ENCODE measurements at places on chromosomes 16 and 17. TPM values are rescaled to one million over a fixed set of nuclear protein-coding genes. Genes with fewer than 3 reads are reported as not detected.

The SPIRE2 gene
- 10.4 TPM for polyA plus RNA-seq

GRCh38 chr17:4479982-4480751 is 18.5 kb upstream of the SPNS2 start:
- DNase-seq, result peak; percentile 86

- no peak for DNase-seq
Observed at GRCh38 chr16:72840631-72841381, 207.1 kb downstream of the ZFHX3 start.

- DNase-seq, result no peak
Observed at GRCh38 chr16:85303354-85303883, 191.1 kb upstream of the CIBAR2 start.

GRCh38 chr16:57044931-57045693 is 47.3 kb upstream of the CPNE2 start:
- DNase-seq, result no peak

DNA sequence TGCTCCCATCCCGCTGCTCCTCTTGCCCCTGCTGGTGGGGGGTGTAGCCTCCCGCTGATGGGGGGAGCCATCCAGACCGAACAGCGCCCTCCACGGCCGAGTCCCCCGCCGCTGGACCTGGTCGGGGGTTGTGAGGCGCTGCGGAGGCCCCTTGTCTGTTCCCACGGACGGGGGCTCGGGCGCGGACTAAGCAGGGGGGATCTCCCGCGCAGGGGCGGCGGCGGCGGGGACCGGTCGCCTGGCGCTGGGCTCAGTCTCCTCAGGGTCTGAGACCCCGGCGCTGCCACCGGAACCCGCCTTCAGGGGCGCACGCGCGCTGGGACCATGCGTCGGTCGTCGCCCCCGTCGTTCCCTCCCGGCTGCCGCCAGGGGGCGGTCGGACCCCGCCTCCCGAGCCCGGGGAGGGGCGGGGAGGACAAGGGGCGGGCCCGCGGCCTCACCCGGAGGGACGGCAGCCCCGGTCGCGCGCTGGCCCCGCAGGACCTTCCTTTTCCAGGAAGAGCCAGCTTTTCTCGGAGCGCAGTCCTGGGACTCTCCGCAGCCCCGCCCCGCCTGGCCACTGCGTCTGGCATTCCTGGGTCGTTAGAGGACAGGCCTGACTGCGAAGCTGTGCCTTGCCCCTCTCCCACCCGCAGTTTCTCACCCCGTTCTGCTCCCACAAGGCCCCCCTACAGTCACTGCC is 6.3 kb upstream of the IL32 start:
- DNase-seq, result peak; percentile 77

DNA sequence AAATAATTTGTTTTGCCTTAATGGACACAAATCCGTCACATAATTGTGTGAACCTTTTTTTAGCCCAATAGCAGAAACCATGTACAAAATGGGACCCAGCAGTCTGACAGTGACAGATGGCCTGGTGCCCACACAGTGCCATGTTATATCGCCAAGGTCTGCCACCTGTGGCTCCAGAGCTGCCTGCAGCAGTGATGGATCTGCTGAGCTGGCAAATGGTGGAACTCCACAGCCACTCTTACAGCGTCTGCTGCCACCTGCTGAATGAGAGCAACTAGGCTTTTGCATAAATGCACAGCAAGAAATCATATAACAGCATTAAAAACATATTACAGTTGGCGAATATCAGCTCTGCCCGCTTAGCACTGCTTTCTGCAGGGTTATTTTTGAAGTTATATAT is 59.4 kb downstream of the NUP93 start:
- DNase-seq, result no peak

DNA sequence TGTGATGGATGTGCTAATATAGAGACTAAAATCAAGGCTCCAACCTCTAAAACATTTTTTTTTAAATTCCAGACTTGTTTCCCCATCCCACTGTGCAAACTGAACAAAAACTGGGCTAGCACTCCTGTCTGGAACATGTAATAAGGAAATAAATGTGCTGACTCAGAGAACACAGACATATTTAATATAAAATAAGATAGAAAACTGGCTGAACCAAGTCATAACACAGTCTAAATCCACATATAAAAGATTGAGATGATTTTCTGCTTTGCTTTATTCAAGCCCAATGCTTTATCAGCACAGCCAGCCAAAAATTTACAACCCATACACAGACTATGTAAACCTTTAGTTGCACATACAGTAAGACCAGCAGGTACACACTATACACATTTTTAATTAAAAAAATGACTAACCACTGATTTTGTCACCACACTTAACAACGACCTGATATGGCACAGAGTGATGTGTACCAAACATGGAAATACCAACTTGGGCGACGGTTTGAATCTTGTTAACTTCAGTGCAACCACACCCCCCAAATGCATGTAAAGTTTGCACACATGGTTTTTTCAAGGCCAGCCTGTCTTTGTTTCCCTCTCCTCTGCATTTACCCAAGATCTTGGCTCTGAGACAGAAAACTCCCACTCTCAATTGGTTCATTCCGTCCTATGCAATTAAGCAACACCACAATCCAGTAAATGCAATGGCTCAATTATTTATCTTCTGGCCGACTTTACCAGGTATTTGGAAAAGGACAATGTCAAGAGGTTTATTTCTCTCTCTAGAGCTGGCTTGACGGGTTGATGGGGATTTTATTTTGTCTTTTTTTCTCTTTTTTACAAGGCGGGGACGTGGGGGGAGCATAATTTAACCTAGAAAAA is 1.2 kb downstream of the STAT3 start:
- peak; percentile 48 for DNase-seq

DNA sequence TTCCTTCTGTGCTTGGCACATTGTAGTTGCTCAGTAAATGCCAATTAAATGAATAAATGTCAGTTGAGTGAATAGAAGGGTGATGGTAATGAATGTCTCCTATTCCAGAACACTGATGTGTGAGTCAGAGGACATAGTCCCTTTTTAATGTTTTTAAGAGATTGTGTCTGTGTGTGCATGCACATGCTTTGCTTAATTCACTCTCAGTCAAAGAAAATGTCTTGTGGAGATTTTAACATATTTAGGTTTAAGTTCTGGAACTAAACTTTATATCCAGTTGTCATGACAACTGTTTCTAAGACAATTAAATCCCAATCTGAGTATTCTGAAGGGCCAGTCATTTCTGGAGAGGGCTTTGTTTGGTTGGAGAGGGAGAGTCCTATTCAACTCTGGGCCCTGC is 255.3 kb upstream of the CDH11 start:
- no peak for DNase-seq

DNA sequence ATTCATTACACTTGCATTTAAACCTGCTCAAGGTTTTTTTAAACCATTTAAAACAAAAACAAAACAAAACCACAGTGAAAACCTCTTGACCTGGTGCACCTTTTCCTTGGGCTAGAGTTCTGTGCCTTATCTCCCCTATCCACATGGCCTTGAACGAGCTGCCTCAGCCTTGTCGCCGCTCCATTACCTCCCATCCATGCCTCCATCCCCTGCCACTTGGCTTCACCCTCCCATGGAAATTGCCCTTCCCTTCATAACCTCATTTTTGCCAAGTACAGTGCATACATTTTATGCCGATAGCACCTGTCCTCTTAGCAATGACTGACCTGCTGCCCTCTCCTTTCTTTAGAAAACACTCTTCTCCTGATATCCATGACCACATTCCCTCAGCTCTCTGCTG is 188.6 kb upstream of the ASIC2 start:
- DNase-seq, result no peak

DNA sequence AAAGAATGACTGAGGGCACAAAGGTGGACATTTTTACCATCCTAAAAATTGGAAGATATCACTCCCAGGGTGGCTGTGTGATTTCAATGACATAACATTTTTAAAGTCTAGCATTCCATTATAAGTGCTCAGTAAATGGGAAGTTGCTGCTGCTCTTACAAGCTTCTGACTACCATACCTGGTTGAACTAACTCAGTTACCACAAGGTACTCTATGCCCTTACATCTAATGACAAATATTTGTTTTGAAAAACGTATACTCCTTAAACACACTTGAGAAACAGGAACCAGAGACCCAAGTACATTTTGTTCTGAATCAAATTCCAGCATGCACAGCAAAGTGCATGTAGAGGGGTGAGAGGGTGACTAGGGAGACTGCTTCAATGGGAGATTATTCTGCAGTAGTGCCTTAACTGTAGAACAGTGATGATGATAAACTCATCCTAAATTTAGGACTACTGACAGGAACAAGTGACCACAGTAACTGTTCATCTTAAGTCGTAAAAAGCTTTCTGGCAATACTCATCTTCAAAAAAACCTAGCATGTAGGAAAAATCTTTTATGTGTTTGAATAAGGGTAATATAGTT is 83.5 kb downstream of the KANSL1 start:
- no peak for DNase-seq

DNA sequence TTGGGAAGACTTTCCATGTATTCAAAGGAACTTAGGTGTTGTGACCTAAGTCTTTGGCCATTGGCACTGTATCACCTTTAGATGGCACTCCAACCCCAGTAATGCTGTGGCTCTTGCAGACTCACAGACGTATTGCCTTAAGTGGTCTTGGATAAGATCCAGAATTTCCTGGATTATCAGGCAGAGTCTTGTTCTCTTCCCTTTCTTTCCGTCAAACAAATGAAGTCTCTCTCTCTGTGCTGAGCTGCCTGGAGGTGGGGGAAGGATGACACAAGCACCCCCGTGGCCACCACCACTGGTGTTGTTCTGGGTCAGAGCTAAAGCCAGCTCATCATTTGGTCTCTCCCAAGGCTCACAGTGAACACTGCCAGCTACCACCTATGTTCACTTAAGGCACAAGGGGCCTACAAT is 789.9 kb upstream of the KIF2B start:
- peak; percentile 23 for DNase-seq

DNA sequence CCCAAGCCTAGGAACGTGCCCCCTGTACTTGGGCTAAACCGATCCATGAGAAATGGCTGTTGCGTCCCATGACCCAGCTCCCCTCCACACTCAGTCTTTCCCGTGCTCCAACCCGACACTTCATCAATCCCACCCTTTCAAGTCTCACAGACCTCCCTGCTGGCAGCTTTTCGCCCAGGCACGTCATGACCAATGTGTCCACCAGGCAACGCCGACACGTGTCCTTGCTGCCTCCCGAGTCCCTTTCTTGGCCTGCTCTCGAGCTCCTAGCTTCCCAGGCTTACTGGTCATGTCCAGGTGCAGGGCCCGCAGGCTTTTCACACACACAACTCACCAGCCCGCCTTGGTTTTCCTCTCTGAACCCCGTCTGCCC is 12.2 kb downstream of the MNT start:
- DNase-seq, result no peak

DNA sequence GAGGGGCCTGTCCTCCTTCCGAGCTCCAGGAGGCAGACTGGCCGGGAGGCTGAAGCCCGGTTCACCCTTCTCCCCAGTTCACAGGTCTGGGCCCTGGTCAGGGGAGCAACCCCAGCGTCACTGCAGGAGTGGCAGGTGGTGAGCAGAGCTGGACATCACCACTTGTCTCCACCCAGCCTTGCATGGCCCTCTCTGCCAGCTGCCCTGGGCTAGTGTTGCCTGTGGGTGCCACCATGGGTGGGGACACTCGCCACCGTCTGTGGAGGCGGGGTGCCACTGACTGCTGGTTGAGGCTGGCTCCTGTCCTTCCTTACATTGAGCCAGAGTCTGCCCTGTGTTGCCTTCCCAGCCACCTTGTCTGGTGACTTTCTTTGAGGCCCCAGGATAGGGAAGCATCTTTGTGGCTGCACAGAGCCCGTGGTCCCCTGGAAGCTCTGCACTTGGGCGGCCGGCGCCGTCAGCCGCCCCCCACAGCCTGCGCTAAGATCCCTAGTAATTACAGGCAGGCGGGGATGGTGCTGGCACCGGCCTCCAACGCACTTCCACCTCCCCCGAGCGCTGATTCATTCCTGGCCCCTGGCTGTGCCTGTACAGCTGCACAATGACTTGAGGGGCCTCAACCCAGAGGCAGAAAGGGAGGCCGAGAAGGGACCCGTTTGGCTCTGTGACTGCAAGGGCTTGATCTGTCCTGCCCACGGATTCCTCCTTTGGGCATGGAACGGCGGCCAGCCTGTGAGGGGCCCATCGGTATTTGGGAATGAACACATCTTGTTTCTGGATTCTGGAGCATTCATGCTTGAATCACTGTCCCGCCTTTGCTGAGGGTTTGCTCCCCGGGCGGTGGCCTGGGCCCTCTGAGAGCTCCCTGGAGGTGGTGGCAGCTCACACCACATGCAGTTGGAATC is 5.2 kb downstream of the BAIAP2 start:
- DNase-seq, result no peak

GRCh38 chr17:28509789-28510188 is 3.6 kb downstream of the FOXN1 start:
- DNase-seq, result no peak
